Mesenteric fat pad (tissue), 1 donor: ENCODE measurements at places on chromosomes 1 and 21. TPM values are rescaled to one million over a fixed set of nuclear protein-coding genes. Genes with fewer than 3 reads are reported as not detected.
A peak's percentile ranks its signal among the peaks of the same experiment; 100 is the strongest.

The CDC14A gene
- total RNA-seq: 6.8 TPM

The DR1 gene
- total RNA-seq: 40.1 TPM

The LRRC53 gene
- not detected for total RNA-seq

The RBP7 gene
- 267 TPM for total RNA-seq

The ALX3 gene
- total RNA-seq: not detected

The CLK2 gene
- total RNA-seq: 34.7 TPM

The HCRTR1 gene
- total RNA-seq: 0.39 TPM

The DVL1 gene
- 52.1 TPM for total RNA-seq

DNA sequence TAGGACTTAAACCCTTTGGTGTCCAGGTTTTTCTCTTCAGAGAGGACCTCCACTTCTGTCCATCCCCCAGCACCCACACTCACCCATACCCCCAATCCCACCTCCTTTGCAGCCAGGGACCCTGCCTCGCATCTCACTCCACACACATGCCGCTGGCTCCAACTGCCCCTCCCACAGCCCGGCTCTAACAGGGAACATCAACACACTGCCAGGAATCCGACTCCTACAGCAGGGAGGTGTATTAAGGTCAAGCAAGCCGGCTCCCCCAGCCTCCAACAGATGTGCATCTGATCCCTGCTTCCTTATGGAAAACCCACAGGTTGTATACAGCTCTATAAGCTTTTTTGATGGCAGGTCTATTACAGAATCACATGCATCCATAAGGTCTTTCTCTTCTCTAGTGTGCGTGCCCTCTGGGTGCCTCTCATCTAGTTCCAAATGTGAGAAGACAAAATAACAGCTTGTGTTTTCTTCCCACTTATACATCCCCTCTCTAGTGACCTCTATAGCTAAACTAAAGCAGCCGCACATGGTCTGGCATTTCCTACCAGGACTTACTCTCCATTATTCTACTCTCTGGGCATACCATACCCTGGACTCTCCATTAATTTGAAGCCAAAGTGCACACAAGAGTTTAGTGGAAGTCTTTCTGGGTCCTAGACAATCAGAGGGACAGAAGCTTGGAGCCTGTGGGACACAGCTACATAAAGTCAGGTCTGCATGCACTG lies 16.3 kb downstream of the PIK3C2B start:
- DNase-seq: no peak

DNA sequence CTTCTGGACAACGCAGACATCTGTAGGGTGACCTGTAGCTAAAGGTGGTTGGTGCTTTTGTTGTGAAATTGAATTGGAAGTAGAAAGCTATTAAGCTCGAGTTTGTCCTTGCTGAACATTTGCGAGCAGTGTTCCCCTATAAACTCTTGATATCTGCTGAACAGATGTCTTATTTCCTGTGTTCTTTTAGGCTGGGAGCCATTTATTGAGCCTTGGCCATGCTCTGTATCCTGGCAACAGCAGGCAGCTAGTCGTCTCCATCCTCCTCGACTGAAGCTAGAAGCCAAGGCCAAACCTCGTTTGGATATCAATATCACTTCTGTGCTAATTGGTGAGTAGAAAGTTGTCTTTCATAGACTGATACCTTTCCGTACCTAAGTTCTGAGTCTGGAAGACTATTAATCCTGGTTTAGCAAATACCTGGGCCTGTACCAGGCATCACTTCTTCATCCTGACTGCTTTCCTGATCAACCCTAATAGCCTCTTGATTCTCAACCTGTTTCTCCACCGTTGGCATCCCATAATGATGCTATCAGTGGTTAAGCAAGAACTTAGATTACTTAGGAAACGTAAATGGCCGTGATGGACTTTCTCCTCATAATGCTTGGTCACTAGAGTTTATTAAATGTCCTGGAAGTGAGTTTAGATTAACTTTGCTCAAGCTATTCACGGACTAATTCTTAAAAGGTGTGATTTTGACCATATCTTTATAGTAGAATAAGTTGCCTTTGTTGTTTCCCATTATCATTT lies 103.4 kb downstream of the VPS13D start:
- DNase-seq: no peak

- no peak for DNase-seq
Measured at GRCh38 chr1:95309031-95309471, 75.0 kb downstream of the RWDD3 start.

- DNase-seq: peak; percentile 22
Measured at GRCh38 chr1:37147392-37147831, 113.1 kb upstream of the GRIK3 start.

GRCh38 chr1:103162360-103162759 lies 54.0 kb upstream of the COL11A1 start:
- DNase-seq: no peak

DNA sequence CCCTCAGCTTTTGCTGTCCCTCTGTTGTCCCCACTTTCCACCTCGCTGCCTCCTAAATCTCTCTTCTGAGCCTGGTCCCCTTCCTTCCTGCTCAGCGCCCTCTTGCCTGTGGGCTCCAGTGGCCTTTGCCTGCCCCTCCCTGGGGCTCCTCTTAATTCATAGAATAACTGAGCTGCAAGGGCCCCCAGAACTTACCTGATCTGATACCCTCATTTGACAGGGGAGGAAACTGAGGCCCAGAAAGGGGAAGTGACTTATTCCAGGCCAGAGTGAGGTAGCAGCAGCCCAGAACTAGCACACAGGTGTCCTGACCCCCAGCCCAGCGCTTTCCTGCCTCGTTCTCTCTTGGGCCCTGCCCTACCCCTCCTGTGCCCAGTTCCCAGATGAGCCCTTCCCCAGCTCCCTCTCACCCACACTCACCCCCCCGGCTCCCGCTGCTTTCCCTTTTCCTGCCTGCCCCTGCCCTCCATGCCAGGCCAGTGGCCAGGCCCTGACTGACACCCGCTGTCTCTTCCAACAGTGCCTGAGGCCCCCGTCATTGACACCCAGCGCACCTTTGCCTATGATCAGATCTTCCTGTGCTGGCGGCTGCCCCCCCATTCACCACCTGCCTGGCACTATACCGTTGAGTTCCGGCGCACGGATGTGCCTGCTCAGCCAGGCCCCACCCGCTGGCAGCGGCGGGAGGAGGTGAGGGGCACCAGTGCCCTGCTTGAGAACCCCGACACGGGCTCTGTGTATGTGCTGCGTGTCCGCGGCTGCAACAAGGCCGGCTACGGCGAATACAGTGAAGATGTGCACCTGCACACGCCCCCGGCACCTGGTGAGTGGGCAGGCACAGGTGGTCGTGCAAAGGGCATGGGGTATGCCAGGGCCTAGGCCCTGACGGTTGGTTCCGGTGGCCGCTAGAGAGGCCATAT lies 5.7 kb downstream of the TRIM46 start:
- peak; percentile 81 for DNase-seq

DNA sequence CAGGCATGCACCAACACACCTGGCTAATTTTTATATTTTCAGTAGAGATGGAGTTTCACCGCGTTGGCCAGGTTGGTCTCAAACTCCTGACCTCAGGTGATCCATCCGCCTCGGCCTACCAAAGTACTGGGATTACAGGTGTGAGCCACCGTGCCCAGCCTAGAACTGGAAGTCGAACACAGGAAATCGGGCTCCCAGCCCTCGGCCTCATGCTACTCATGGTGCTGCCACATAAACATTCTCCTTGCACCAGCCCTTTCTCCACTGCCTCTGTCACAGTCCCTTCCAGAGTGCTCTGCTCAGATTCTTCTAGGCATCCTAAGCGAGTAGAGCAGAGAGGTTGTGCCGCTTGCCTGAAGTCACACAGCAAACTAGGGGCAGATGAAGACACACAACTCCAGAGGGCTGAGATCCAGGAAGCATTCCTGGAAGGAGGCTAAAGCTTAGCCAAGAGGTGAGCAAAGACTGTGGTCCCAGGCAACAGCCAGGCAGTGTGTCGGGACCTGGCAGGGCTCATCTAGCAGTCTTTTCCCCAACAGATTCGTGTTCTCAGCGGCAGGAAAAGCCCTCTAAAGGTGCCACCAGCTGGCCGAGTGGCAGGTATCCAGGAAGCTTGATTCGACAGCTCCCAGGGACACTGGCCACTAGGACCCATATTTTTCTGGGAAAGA lies 29.6 kb upstream of the NPPB start:
- DNase-seq: no peak

GRCh38 chr1:111234866-111235265 lies 7.4 kb downstream of the CHI3L2 start:
- DNase-seq: no peak
